A549 treated with AZD2906 at 1 μM for 4 hours (cell line): ENCODE measurements at places on chromosomes 3 and 15. TPM values are rescaled to one million over a fixed set of nuclear protein-coding genes. Genes with fewer than 3 reads are reported as not detected.

The TF gene
- 1.2 to 2.1 TPM (median 1.5 TPM) in 5 replicates for total RNA-seq

The ADAMTSL3 gene
- total RNA-seq: 0.27 to 0.41 TPM (median 0.37 TPM) in 5 replicates

The SERINC4 gene
- total RNA-seq: 0.05 to 0.10 TPM (median 0.09 TPM) in 4 of 5 replicates, not detected in the other

The TMC3 gene
- total RNA-seq: not detected in 5 replicates

The VIPR1 gene
- 2.0 to 2.5 TPM (median 2.1 TPM) in 5 replicates for total RNA-seq
